ENCODE measurements at places on chromosomes 5 and 9.

DNA sequence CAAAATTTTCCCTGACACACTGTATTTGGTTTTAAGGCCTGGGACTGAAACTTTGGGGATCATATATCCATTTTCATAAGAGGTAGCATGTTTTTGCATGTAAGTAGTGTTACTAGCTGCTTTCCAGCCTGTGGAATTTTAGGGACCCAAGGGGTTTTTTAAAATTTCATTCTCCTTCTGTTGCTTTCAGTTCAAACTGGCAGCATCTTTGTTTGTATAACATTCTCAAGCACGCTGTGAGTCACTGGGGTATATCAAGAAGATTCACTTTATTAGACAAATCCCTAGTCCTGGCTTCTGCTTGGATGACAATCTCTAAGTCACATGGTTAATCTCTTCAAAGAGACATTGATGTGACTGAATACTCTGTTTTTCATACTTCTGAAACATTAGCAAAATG, 479.0 kb downstream of the CYLC2 start:
- no peak for DNase-seq

GRCh38 chr9:128987805-128988204, 40.3 kb downstream of the NUP188 start:
- no peak for DNase-seq

DNA sequence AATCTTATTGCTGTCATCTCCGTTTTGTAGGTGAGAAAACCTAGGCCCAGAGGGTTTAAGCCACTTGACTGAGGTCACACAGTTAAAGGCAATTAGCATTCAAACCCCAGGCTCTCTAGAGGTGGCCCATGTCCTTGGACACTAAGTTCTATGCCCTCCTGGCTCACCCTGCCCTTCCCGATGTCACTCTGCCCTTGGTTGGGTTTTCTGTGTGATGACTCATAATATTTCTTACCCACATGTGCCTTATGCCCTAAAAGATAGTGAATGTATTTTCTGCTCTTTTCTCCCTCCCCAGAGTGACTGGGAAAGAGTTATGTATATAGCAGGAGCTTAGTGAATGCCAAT, 174.5 kb upstream of the PITX1 start:
- no peak for DNase-seq

DNA sequence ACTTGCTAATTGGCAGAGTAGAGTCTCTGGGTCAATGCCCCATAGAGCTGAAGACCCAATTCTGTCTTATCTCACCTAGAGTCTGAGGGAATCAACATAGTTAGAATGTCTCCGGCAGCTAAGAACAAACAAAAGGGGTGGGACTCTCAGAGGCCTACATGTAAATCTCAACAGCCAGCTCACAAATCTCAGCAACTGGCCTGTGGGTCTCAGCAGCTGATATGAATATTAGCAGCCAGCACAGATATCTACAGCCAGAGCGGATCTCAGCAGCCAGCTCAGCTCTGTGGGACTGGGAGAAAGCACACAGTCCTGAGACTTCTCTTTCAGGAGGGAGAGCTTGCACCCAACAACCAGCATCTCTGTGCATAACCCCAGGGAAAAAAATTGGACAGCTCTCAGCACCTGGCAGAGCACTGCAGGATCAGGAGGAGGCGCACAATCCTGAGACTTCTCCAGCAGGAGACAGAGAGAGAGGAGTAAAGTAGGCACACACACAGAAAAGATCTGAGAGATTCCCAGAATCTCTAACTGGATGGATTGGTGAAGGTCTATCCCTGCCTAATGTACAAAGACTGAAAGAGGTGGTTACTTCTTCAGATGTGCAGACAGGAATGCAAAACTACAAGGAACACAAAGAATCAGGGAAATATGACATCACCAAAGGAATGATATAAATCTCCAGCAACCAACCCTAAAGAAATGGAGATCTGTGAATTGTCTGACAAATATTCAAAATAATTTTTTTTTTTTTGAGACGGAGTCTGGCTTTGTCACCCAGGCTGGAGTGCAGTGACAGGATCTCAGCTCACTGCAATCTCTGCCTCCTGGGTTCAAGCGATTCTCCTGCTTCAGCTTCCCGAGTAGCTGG, 29.2 kb downstream of the KLF4 start:
- no peak for DNase-seq

DNA sequence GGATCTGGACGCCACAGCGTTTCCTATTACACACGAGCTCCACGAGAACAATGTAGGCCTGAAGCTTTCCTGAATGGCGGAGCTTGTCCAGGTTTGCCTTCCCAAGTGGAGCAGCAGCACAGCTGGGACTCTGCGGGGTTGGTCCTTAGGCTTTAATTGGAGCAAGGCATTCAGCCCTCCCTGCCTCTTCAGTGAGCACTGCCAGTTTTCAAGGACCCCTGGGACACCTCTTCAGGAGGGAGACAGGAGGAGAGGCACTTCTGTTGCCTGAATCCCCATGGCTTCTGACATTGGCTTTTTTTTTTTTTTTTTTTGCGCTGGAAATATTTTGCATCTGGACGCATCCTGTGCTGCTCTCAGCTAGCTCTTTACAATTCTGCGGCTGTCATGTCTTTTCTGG, 179.4 kb downstream of the SEMA6A start:
- no peak for DNase-seq

DNA sequence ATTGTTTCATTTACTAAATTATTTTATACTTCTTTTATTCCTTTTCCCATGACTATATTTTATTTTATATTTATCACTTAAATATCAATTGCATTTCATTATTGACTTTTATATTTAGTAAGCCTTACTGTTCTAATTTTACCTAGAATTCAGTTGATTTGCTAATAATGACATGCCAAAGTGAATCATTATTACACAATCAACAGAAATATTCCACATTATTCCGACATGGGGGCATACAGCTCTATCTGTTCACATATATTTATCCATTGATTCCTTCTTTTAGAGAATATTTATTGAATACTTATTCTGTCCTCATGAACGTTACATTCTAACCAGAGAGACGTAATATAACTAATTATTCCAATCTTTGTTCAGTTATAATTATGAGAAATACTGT, 221.8 kb downstream of the DOCK8 start:
- DNase-seq = no peak

Data from SHP77 treated with DMSO at 0.1 percent for 48 hours (cell line).